ENCODE measurements at places on chromosomes 3 and 15.

DNA sequence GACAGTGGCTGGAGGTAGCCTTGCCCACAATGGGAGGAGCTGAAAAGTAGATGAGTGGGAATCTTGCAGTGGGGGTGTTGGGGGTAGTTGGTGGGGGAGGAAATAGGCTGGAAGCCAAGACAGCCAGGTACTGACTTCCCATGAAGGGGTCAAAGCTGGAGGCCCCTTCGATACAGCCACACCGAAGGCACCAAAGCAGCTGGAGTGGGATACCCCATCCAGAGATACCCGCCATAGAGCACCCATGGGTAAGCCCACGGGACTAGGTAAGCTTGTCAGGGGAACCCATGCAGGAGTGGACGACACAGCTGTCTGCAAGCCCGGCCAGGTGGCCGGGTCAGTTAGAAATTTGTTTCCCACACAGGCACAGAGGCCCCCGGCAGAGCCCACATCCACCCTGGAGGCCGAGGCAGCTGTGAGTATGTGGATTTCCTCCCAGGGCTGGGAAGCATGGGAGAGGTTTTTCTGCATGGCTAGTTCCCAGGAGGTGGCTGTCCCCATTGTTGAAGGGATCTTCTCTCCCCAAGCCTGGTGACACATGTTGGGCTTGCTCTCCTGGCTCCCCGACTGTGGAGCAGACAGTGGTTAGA lies 28.6 kb downstream of the PRR23E start:
- DNase-seq, result no peak

- DNase-seq, result no peak
Measured at GRCh38 chr15:69666441-69666882, 213.8 kb downstream of the RPLP1 start.

DNA sequence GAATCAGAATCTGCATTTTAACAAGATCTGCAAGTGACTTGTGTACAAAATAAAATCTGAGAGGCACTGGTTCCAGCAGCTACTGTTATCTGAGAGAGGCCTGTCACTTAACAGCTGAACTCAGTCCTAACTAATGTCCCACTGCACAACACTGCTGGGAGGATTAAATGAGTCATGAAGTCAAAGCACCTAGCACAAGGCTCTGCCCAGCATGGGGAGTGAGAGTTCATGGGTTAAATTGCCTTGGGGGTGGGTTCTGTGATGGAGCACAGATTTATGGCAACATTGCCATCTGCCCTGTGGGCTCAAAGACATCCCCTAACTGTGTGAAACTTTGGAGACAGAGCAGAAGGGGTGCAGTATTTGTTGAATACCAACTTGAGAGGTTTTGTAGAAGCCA lies 250.9 kb downstream of the PLCL2 start:
- DNase-seq, result no peak

DNA sequence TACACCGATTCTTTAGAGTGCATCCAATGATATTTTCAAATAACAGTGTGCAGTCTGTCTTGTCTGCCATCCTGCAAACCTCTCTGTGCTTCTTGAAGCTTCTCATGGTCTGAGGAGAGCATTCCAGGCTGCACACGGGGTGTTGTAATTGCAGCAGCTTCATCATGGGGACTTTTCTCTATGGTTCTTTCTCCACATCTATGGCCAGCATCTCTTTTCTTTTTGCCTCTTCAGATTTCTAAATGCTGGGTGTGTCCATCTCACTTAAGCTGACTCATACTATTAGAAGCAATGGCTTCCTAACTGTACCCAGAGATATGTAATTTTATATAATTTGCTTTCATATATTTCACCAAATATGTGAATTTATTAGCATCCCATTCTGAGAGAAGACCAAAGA lies 63.8 kb upstream of the EPHB3 start:
- no peak for DNase-seq

GRCh38 chr3:115788921-115789470 lies 165.7 kb downstream of the GAP43 start:
- no peak for DNase-seq

GRCh38 chr3:184635126-184635525 lies 73.5 kb downstream of the EPHB3 start:
- no peak for DNase-seq

DNA sequence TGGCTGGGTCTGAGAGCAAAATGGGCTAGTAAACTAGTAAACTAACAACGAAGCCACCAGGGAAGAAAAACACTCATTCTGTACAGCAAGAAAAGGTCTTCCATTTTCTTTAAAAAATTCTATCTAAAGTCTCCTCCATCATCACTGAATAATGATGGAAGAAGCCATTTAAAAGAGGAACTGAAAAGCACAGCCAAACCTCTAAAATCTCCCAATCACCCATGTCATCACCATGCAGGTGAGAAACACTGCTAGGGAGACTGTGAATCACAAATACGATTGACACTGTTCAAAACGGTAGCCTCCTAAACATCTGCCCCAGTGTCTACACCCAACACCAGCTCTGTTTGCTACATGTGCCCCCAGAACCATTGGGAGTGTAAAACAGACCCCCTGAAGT lies 140.4 kb downstream of the RORA start:
- DNase-seq, result no peak

DNA sequence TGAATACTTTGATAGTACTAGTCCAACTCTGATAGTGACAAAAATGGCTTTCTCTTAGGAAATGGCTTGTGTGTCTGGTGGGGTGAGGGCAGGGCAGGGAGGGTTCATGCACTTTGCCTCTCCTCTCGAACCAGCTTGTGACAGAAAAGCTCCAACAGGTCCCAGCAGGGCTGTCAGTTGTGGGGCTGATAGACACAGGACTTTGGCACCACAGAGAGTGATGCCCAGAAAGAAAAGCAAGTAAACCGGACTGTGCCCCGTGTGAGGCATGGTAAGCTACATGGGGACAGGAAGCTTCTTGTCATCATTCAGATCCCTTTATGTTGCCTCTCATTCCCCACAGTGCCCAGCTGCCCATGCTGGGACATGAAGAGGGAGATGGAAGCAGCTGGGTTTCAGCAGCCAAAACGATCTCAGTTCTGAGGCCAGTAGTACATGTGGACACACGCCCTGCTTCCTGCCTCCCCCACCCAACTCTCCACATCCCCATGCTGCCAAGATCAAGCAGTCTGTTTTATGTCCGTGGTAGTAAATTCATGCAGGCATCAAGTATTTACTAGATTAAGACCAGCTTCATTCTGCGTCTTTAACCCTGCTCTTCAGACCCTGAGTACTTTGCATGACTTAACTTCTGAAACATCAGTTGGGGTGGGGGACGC lies 29.7 kb upstream of the LIPC start:
- no peak for DNase-seq

GRCh38 chr3:146468671-146469149 lies 651 bp downstream of the PLSCR2 start:
- no peak for DNase-seq

GRCh38 chr3:111846717-111847116 lies 12.3 kb upstream of the PHLDB2 start:
- DNase-seq, result no peak

- DNase-seq, result no peak
Measured at GRCh38 chr3:177050501-177051237, 146.6 kb downstream of the TBL1XR1 start.
